Left ventricle myocardium inferior (tissue), 1 donor: ENCODE measurements at places on chromosomes 5 and 9. TPM values are rescaled to one million over a fixed set of nuclear protein-coding genes. Genes with fewer than 3 reads are reported as not detected.

Gene FOXD4L4
- not detected for total RNA-seq

GRCh38 chr9:71628247-71628646 lies 140.1 kb downstream of the CEMIP2 start:
- DNase-seq: no peak

GRCh38 chr5:125575891-125576505 lies 829.6 kb upstream of the ZNF608 start:
- no peak for DNase-seq

Gene IRX4
- 18.6 TPM for total RNA-seq

GRCh38 chr5:35657877-35658276 lies 40.2 kb downstream of the SPEF2 start:
- no peak for DNase-seq

Gene PRPF4
- 11.2 TPM for total RNA-seq

DNA sequence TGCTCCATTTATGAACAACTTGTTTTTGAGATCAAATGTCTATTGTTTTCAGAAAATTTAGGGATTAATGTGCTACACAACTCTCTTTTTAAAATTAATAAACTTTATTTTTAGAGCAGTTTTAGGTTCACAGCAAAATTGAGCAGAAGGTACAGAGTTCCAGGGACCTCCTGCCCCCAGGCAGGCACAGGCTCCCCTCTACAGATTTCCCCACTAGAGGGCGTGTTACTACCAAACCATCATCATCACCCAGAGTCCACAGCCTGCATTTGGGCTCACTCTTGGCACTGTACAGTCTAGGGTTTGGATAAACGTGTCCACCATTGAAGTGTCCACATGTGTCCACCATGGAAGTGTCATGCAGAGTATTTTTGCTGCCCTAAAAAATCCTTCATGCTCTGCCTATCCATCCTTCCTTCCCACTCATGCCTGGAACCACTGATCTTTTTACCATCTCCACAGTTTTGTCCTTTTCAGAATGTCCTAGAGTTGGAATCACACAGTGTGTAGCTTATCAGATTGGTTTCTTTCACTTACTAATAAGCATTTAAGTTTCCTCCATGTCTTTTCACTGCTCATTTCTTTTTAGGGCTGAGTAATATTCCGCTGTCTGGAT lies 61.7 kb downstream of the MRPL36 start:
- DNase-seq: no peak

Gene FOXD4L3
- not detected for total RNA-seq

Gene FAT2
- total RNA-seq: not detected

DNA sequence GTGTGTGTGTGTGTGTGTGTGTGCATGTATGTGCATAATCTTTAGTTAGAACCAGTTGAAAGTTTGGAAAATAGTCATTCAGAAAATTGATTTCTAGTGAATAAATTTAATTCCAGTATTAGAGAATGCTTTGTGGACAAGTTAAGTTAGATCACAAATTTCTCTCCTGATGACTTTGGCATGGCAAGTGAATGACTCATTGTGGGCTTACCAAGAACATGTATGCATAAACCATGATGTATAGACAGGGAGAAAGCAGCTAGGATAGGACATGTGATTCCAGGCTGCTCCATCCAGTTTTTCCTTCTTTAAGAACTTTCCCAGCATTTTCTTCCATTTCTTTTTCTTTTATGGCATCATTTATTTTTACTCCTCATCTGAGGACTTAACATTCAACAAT lies 85.7 kb upstream of the SGCD start:
- DNase-seq: no peak

DNA sequence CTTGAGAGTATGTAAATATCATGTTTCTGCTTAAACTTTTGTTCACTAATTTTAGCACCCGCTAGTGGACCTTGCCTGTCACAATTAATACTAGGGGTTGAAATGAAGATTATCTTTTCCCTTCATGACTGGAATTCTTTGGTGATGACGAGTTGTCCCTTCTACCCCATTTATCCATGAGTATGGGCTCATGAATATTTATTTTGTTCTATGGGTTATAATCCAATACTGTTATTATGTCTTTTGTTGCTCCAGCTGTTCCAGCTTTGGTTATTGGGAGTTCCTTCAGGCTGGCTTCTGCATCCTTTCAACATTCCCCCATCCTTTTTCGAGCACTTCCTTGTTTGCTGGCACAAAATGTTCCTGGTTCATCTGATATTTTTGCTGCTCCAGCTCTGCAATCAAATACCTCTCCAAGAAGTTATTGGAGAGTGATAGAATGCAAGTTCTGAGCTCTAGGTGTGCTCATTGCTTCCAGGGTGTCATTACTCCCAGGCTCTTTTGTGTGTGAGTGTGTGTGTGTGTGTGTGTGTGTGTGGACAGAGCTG lies 19.7 kb upstream of the ARHGEF28 start:
- DNase-seq: no peak

DNA sequence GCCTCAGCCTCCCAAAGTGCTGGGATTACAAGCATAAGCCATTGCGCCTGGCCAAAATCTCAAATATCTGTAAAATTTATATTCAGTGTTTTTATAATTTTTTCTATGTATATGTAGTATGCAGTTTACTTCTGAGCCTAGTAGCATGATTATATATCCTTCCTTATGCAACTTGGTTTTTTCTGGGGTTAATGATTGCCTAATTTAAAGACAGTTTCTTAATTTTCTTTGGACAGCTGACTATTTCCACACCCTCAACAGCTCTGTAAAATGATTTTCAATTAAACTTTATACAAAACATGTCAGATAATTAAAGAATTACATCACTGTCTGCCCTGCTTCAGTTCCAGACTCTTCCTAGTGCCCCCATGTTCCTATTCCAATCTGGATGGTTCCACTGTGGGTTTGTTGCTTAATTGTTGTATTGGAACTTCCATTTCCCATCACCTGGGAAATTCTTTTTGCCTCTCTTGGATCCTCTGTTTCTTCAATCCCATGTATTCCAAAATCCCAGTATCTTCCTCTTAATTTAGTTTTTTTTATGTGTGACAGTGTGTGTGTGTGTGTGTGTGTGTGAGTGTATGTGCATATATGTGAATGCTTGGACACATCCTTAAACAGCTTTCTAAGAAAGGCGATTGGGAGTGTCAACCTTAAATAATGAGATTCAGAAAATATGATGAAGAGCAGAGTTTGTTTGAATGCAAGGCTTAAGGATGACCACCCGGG lies 53.2 kb downstream of the C5orf22 start:
- no peak for DNase-seq

GRCh38 chr9:120761006-120761405 lies 32.2 kb downstream of the FBXW2 start:
- no peak for DNase-seq

Gene SECISBP2
- total RNA-seq: 13.8 TPM

- no peak for DNase-seq
Observed at GRCh38 chr5:147857302-147858129, 21.0 kb upstream of the SCGB3A2 start.

GRCh38 chr9:7965063-7965462 lies 165.5 kb upstream of the DMAC1 start:
- no peak for DNase-seq

Gene NRARP
- total RNA-seq: 5.1 TPM

DNA sequence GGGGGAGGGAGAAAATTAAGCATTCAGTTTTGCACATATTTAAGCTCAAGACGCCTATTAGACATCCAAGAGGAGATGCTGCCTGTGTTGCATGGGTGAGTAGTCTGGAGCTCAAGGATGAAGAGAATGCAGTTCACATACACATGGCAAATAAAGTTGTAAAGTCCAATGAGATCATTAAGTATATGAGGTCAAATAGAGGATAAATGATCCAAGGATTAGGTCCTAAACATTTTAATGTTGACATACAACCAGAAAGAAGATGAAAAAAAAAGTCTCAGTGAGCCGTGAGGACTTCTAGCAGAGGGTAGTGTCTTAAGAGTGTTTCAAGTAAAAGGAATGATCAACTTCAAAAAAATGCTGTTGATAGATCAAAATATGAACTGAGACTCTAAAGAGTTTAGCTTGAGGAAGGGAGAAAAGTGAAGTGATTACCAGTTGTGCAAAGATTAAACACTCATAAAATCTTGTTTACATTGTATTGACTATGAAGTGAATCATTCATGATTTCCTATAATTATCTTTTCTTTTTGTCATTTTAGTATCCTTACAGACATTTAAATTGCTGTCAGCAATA lies 251.8 kb downstream of the ZNF608 start:
- no peak for DNase-seq

Gene CD274
- total RNA-seq: 14.7 TPM

DNA sequence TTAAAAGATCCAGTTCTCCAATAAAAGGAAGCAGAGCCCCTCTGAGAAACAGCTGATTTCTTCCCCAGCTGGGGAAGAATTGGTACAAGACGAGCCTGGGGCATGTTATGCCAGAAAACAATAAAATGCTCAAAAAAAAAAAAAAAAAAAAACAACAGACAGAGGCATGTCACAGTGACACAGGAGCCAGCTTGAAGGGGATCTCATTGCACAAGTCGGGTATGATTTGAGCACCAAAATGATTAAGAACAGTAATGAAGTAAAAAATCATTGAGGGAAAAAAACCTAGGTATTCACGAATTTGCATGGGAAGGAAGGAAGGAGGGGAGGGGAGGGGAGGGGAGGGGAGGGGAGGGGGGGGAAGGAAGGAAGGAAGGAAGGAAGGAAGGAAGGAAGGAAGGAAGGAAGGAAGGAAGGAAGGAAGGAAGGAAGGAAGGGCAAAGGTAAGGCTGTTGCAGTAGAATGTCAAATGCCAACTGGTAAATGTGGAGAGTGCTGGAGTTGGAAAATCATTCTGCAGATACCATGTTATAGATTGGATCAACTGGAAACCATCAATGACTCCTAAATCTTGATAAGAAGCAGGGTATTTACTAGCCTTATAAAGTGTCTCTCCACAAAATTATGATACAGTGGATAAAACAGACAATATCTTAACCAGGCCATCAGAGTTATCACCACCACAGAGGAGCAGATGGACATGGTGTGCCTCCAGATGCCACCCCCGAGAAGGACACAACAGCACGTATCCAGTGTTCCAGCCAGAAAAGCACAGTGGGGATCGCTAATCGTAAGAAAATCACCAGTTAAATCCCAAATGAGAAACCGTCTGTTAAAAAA lies 7.2 kb downstream of the GNA14 start:
- DNase-seq: no peak

DNA sequence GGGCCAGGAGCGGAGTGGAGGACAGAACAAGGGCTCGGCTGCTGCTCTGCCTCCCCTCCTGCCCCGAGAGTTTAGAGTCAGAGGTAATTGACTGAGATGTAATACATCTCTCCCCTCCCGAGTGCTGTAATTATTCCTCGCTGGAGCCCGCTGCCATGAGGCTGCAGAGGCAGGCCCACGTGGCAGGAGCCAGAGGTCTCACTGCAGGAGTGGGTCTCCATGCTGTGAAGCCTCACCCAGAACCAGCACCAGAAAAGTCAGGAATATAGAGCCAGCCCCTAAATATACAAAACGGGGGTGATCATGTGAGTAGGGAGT lies 2.5 kb downstream of the FAM163B start:
- no peak for DNase-seq

DNA sequence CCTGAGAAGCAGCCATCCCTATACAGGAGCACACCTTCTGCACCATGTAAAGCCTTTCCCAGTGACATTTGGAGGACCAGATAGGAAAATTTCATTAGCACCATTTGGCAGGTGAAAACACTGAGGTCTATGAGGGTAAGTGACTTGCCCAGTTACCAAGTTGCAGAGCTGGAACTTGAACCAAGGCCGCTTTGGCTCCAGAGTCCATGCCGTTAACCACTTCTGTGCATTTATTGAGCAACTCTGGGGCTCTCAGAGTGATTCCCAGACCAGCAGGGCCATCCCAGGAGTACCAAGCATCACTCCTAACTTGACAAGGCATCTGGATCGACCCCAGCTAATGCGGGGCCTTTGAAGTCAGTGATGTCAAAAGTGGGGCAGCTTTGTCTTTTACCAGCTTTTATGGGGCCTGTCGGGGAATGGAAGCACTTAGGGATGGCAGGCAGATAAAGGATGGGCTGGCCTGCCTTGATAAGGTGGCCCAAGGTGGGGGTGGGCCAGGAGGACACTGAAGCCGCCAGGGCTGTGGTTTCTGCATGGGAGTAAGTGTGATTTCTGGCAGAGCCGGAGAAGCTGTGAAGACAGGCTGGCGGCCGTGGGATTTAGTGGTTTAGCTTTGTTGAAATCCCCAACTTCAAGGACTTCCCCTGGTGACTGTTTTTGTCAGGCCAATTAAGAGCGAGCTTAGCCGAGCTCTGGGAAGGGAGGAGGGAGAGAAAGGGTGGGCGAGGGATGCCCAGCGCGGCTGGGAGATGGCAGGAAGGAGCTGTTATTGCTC lies 127.3 kb downstream of the MACROH2A1 start:
- DNase-seq: no peak

Gene TAF11L9
- total RNA-seq: not detected

- DNase-seq: no peak
Observed at GRCh38 chr9:8614926-8615440, 815.4 kb upstream of the DMAC1 start.

- DNase-seq: no peak
Observed at GRCh38 chr5:139903795-139904565, 108.4 kb downstream of the PSD2 start.

DNA sequence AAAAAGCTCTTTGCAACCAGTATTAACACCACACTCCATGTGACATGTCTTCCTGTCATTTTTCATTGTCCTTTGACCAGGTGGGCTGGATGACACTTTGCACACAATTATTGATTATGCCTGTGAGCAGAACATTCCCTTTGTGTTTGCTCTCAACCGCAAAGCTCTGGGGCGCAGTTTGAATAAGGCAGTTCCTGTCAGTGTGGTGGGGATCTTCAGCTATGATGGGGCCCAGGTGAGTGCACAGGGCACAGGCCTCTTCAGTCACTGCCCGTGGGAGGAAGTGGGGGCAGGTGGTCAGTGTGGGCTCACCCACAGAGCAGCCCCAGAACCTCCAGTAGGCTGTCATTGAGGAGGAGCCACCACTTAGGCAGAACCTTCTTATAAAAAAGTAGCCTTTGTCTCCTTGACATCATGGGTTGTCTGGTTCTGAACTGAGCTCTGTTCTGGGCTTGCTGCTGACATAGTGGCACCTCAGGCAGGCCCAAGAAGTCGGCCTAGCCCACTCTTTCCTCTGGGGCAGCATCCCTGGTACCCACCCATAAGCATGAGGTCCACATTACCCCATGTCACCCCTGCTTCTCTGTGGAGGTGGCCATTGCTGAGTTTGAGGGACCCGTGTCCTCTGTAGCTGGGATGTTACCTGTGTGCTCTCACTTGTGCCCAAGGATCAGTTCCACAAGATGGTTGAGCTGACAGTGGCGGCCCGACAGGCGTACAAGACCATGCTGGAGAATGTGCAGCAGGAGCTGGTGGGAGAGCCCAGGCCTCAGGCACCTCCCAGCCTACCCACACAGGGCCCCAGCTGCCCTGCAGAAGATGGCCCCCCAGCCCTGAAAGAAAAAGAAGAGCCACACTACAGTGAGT lies 39.3 kb downstream of the SECISBP2 start:
- DNase-seq: no peak

GRCh38 chr5:29037716-29038115 lies 1999.3 kb upstream of the CDH9 start:
- DNase-seq: no peak

- no peak for DNase-seq
Observed at GRCh38 chr9:119771341-119771740, 402.1 kb upstream of the BRINP1 start.

Gene TAF11L10
- total RNA-seq: not detected

GRCh38 chr5:58937031-58937681 lies 354.3 kb downstream of the RAB3C start:
- no peak for DNase-seq

Gene HAVCR2
- total RNA-seq: 3.1 TPM

GRCh38 chr9:91374939-91375338 lies 13.2 kb upstream of the AUH start:
- no peak for DNase-seq

Gene CAVIN4
- total RNA-seq: 50.9 TPM

Gene CYLC2
- total RNA-seq: not detected

- peak; percentile 11 for DNase-seq
Observed at GRCh38 chr5:172574871-172575223, 66.2 kb upstream of the NEURL1B start.

Gene CCL28
- total RNA-seq: 0.60 TPM

Gene DBH
- total RNA-seq: not detected
